ENCODE measurements at places on chromosomes 6 and 20.

DNA sequence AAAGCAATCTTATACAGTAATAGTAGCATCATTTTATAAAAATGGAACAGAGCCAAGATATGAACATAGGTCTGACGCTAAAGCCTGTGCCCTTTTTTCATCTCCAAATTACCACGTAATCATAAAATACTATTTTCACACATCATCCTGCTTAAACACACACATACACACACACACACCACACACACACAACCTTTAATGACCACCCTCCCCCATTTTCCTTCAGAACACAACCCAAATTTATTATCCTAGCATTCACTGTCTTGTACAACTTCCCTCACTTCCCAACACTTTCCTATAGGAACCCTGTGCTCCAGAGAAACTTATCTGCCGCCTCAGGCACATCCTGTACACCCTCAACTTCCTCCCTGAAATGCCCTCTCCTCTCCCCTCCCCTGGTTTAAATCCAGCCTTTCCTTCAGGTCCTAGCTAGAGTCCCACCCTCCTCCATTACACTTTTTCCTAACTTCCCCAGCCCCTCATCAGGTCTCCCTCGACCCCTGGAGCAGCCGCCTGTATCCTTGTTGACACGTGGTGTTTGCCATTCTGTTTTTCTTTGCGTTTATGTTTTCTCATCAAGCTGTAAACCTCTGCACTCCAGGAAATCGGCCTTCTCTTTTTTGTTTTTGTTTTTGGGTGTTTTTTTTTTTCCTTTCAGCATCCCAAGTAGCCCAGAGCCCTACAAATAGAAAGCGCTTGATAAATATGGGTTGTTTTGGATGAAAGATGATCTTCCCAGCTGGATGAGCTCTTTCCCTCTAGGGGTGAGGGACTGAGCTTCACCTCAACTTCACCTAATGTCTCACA lies 968 bp upstream of the MMP24 start:
- DNase-seq = no peak

DNA sequence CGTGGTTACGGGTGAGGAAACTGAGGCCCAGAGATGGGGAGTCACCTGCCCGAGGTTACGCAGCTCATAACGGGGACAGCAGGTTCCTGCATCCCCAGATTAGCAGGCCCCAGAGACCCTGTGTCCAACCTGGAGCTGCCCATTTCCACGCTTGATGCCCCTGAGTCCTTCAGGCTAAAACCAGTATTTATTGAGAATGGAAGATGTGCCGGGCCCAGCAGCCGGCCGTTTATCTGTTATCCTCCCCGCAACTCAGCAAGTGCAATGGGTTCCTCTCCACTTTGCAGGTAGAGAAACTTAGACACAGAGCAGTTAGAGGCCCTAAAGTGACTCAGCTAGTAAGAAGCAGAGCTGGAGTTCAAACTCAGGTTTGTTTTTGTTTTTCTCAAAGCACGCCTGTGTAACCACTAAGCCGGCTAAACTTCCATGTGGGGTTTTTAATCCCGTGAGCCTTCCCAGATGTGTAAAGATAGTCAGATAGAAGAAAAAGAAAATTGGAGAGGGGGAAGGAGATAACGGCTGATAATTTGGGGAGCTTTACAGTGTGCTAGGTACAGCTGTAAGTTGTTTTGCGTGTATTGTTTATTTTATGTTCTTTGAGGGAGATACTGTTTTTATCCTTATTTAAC lies 775 bp downstream of the PFDN4 start:
- no peak for DNase-seq

DNA sequence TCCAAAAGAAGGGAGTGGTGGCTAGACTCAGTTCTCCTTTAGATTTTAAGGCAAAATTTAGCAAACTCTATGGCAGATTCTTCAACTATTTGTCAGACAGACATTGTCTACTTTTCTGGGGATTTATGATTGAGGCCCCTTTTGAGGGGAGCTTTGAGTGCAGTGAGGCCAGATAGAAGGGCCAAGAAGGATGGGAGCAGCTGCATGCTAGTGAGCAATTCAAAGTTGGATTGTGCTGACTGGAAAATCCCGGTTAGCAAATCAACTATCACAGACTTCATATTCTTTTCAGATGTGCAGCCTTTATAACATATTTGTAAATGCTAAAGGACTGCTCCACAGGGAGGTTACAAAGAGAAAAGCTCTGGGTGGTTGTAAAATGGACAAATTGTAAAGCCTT lies 35.0 kb upstream of the ESR1 start:
- DNase-seq = no peak

- no peak for DNase-seq
Measured at GRCh38 chr6:7868926-7869325, 41.7 kb downstream of the TXNDC5 start.

GRCh38 chr6:149860834-149861602 lies 3.1 kb downstream of the LRP11 start:
- DNase-seq = no peak

GRCh38 chr6:30782425-30783014 lies 38.2 kb upstream of the IER3 start:
- no peak for DNase-seq

DNA sequence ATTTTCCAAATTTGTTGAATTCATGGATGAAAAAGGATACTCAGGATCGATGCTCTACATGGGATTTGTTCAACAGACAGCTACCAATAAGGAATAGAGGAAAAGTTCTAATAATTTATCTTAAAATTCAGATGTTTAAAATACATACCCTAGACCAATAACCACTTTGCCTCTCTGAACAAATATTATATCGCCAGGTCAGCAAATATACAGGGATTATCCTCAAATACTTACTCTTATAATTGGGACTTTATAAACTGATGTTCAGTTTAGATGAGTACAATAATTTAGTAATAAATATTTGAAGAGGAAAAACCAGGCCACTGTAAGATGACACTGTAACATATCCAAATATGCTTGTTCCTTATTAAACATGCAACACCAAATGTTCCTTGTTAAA lies 268.7 kb downstream of the DOK5 start:
- DNase-seq = no peak

- no peak for DNase-seq
Measured at GRCh38 chr6:149314325-149314905, 3.1 kb upstream of the TAB2 start.

- no peak for DNase-seq
Measured at GRCh38 chr20:17735206-17735804, 35.5 kb downstream of the BANF2 start.

DNA sequence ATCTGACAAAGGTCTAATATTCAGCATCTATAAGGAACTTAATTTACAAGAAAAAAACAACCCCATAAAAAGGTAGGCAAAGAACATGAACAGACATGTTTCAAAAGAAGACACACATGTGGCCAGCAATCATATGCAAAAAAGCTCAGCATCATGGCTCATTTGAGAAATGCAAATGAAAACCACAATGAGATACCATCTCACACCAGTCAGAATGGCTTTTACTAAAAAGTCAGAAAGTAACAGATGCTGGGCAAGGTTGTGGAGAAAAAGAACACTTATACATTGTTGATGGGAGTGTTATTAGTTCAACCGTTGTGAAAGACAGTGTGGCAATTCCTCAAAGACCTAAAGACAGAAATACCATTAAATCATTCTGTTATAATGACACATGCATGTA lies 289.9 kb upstream of the MMS22L start:
- DNase-seq = no peak

- no peak for DNase-seq
Measured at GRCh38 chr6:53239526-53239925, 90.9 kb upstream of the GCM1 start.

DNA sequence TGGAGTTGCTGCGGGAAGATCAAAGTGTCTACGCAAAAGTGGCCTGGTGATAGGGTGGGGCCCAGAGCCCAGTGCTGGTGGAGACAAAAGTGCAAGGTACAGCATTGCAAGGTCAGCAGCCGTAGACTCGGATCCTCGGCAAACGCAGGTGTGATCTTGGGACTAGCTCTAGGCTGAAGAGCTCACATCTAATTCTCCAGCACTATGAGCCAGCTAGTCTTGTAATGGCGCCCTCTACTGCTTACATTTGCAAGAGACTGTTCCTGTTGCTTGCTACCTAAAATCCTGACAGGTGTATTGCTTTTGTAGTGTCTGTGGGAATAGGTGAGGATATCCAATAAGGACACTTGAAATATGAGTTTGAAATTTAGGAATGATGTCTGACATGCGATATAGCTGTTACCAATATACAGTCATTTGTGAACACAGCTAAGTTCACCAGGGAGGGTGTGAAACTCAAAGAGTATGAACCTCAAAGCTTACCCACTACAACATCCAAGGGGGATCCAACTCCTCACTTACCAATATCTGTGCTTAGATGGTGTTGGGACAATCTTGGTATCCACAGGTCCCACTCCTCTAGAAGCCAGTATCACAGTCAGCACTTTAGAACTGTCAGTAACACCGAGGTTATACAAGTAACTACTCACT lies 58.4 kb downstream of the PDE7B start:
- peak; percentile 16 for DNase-seq

DNA sequence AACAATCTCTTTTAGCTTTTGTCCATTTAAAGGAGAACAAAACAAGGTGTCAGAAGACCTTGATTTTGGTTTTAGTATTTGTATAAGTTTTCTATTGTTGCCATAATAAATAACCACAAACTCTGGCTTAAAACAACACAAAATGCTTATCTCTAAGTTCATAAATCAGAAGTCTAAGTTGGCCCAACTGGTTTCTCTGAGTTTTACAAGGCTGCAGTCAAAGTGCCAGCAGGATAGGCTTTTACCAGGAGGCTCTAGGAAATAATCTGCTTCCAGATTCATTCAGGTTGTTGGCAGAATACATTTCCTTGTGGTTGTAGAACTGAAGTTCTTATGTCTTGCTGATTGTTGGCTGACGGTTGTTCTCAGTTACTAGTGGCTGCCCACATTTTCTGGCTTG lies 147.2 kb upstream of the HMGCLL1 start:
- no peak for DNase-seq
